ENCODE measurements at places on chromosomes 16 and 17.
A peak's percentile ranks its signal among the peaks of the same experiment; 100 is the strongest.

DNA sequence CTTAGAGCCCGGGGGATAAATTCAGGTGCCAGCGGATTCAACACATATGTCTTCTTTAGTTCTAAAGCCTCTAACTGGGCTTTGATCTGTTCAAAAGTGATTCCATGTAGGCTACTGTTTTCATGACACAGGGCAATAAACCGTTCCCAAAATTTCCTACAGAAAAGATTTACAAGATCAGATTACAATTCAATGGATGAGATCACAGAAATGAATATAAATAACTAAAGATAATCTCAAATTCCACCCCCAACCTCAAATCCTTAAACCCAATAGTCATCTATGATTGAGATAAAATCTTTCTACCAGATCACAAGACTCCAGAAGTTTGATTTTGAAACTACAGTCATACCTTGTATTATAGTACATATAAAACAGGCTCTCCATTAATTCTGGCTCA lies 84.3 kb downstream of the CACNG1 start:
- no peak for DNase-seq

- DNase-seq, result no peak
Measured at GRCh38 chr17:42329025-42329976, 41.0 kb downstream of the STAT5A start.

DNA sequence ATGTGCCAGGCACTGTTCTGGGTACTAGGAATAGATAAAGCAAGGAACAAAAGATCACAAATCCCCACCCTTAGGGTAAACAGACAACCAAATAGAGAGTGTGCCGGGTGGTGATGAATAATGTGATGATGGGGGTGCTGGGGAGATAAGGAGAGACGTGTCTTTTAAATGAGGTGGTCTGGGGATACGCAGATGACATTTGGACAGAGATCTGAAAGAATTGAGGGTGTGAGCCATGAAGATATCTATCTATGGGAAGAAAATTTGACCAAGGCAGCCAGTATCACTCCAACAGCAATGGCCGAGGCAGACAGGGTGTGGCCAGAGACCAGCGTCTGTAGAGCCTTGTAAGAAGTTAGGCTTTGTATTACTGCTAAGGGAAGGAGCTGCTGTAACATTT lies 165.3 kb downstream of the MRTFB start:
- no peak for DNase-seq

DNA sequence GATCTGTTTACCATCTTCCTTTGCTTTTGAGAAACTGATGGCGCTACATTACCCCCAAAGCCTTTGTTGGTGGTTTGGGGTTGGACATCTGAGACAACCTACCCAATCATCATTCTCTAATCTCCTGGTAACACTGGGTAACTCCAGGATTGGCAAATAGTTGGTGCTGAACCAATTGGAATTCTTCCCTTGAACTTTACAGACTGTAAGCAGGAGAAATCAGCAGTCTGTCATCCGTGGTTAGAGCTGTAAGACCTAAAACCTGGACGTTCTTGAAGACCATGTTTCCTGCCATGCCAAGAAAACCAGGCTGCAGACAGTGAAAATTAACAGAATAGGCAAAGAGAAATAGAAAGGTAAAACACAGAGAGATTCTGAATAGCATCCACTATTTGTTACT lies 398.8 kb upstream of the SALL1 start:
- no peak for DNase-seq

DNA sequence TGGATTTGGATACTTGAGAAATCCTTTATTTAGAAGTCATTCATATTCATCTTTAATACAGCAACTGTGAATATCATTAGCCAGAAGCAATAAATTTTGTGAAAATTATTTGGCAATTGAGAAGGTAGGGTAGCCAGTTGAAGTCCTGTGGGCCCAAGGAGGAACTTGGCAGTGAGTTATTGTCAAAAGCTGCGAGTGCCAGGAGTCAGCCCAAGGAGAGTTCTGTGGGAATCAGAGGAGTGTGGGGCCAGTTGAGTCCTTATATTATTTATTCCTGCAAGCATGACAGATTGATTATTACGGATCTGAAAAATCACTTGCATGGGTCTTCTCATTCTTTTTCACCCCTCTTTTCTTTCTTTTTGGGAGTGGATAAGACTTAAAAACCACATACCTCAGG lies 38.3 kb downstream of the PRKCA start:
- no peak for DNase-seq

DNA sequence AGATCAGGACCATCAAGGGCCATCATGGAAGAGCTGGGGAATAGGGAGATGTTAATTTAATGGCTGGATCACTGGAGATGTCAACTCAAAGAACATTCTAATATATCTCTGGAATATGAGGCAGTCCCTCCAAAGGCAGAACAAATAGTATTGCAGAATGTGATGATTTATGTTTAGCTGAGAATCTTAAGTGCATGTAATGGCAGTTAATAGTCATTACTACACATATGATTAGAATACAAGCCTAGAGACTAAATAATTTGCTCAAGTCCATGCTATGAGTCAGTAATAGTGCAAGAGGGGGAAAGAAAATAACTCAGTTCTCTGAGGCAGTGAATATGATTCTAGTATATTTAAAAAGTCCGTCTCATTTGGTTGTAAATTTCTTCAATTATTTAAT lies 32.3 kb downstream of the SNTB2 start:
- DNase-seq, result no peak

- no peak for DNase-seq
Measured at GRCh38 chr17:61463316-61464129, 11.3 kb downstream of the TBX4 start.

GRCh38 chr17:68161644-68162428 lies 86.0 kb upstream of the AMZ2 start:
- DNase-seq, result no peak

DNA sequence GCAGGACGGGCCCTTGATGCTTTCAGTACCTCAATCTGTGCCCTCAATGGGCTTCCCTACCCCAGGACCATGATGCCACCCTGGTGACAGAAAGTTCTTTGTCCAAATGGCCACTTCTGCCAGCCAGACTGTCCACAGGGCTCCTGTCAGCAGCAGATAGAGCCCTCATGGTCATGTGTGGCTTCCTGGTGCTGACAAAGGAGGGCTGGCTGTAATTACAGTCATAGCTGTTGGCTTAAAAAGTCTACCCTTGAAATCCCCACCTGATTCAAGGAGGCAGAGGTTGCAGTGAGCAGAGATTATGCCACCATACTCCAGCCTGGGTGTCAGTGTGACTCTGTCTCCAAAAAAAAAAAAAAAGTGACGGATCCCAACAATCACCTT lies 3.3 kb downstream of the TRPV2 start:
- DNase-seq, result no peak

DNA sequence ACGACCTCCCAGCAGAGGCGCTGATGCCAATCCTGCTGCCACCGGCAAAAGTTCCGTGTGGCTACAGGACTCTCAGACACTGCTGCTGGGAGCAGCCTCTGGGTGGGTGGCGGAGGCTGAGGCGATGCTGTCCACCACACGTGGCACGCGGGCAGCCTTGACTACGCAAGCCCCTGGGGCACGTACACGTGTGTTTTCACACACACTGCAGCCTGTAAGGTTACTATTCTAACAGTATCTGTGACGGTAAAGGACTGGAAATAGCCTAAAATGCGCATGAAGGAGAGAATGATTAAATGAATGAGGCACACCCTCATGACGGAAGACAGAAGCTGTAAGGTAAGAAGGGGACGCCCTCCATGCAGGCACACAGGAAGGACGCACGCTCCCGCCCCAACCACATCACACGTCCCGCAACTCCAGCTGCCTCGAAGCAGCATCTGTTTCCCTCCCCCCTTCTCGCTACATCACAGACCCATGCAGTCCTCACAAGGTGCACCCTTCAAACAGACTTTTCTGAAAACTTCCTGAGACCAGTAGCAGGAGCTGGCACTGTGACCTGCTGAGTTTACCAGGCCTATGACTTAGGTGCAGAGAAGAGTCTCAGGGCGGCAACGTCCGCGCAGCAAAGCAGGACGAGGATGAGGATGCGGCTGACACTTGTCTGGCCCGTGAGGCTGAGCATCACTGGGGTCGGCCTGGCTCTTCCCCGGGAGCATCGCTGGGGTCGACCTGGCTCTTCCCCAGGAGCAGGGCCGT lies 28.7 kb upstream of the FASN start:
- peak; percentile 62 for DNase-seq

GRCh38 chr16:69107316-69107962 lies 2.0 kb downstream of the HAS3 start:
- DNase-seq, result no peak

- no peak for DNase-seq
Measured at GRCh38 chr16:17497648-17498047, 26.9 kb upstream of the XYLT1 start.

GRCh38 chr16:11409398-11409797 lies 64.1 kb downstream of the RMI2 start:
- no peak for DNase-seq

GRCh38 chr16:47876511-47876910 lies 279.3 kb downstream of the ABCC12 start:
- DNase-seq, result no peak

DNA sequence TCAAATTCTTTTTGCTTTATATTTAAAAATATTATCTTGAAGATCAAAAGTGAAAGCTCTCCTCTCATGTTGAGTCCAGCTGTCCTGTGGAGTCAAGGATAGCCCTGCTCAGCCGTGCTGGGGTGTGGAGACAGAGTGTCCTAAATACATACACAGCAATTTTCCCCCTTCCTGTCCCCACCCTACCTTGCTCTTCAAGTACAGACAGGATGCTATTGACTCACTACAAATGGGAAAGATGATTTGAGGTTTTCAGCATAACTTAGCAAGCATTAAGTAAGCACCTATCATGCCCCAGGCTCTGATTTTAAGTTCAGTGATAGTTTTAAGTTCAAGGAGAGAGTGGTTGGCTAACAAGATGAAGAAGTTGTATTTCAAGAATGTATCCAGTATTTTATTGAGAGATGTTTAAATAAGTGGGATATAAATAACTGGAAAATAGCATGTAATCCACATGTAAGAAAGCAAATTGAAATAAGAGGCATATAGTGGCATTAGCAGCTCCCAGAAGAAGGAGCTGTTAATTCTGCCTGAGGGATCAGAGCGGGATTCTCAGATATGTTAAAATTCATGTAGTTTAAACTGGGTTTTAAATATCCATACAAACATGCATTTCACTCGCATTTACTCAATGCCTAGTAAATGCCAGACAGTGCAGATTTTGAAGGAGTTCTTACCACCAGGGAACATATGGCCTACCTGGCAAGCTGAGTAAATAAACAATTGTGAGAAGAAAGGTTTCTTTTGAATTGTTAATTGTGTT lies 183.5 kb upstream of the ANKFN1 start:
- no peak for DNase-seq

DNA sequence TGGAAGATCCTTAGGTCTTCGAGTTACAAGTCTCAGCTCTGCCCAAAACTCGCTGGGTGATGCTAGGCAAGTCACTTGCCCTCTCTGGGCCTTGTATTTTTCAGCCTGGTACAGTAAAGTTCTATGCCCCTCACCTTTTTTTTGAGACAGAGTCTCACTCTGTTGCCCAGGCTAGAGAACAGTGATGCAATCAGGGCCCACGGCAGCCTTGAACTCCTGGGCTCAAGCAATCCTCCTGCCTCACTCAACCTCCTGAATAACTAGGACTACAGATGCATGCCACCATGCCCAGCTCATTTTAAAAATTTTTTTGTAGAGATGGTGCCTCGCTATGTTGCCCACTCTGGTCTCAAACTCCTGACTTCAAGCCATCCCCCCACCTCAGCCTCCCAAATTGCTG lies 3.8 kb downstream of the MYH11 start:
- DNase-seq, result no peak

DNA sequence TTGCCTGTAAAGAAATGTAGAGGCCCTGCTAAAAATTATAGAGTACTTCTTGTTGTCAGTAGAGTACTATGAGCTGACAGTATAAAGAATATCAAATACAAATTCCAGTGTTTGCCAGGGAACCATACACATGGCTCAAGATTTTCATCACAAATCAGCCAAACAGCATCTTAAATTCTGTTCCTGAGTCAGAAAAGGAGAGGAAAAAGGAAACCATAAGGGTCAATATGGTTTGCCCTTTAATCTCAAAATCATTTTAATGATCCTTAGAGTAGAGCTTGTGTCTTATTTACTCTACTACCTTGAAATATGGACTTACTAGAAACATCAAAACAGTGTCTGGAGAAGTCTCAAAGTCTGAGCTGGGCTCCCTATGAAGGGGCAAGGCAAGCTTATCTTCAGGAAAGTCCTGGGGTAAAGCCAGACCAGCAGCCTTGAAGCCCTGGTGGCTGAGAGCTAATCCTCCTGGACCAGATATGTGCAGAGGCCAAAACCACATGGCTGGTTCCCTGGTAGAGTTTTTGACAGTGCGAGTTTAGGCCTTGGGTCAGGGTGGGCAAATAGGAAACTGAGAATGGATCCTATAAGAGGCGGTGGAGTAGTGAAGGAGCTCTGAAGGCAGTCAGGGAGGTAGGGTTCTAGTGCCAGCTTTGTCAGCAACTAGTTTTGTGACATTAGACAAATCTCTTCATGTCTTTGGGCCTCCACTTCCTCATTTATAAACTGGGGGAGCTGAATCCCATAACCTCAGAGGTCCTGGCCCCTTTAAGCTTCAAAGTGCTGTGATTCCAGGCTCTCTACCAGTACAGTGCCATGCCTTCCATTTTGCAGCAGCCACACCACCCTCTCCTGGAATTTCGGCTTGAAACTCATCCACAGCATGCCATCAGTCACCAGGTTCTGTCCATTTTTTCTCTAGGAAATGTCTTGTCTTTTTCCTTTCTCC lies 38.9 kb downstream of the MRTFB start:
- DNase-seq, result no peak

GRCh38 chr16:84990782-84991181 lies 20.6 kb downstream of the ZDHHC7 start:
- no peak for DNase-seq

- no peak for DNase-seq
Measured at GRCh38 chr17:49521088-49521450, 26.0 kb downstream of the NGFR start.

DNA sequence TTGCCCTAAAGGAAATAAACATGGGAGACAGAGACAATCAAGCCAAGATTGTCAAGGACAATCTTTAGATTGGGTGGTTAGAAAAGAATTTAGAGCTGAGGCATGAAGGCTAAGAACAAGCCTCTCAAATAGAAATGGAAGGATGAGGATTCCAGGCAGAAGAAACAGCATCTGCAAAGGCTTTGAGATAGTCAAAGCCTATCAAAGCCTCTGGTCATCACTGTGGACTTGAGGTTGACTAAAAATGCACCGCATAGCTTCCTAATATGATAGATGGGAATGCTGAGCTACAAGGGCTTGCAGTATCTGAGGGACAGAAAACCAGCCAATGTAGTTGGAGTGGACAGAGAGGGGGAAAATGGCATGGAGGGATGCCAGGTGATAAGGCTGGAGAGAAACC lies 109.8 kb upstream of the FAM20A start:
- DNase-seq, result no peak

DNA sequence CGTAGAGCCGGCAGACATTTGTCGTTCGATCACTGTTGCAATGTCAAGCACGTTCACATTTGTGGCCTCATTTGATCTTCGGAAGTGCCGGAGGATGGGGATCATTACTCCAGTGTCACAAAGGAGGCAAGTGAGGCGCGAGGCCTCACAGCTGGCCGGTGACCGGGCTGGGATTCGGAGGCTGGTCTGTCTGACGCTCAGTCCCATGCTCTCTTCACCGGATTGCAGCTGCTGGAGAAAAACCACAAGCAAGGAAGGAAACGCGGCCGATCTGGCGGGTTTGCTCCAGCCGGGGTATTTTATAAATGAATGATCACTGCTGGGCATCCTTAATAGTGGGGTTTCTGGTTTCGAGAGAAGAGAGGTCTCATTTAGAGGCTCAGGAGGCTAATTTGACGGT lies 127.8 kb downstream of the OR1D5 start:
- no peak for DNase-seq
